ENCODE measurements at places on chromosomes 7 and 10.

GRCh38 chr7:112726076-112726475 lies 64.1 kb downstream of the TMEM168 start:
- no peak for DNase-seq

DNA sequence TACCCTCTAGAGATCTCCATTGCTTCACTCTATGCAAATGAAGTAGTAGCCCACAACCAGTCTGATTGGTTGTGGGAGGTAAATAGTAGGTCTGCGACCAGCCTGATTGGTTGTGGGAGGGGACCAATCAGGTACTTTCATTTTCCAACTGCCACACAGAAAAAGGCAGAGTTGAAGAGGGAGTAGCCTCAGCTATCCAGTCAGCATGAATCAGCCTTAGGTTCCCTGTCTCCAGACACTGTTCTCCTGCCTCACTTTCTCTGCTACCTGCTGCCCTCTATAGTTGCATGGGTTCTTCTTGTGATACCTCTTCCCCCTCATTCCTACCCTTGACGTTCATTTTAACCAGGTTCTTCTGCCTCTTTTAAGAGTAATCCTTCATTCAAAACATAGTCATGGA lies 114.5 kb upstream of the LYZL1 start:
- no peak for DNase-seq

GRCh38 chr7:45683556-45684148 lies 109.5 kb downstream of the ADCY1 start:
- no peak for DNase-seq

DNA sequence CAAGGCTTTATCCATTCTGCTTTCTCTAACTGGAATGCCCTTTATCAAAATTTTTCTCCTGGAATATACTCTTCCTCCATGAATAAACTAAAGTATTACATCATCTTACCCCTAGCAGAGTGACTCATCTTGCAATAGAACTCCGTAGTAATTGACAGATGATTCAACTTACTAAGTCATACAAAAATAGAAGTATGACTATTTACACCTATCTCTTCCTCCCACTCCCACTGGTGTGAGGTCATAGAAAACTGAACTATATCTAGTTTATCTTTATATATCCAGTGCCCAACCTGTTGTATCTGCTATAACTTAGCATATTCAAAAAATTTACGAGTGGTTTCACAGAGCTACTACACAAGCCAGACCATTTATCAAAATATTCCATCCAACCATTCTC lies 26.1 kb downstream of the ABCB1 start:
- peak; percentile 6 for DNase-seq

DNA sequence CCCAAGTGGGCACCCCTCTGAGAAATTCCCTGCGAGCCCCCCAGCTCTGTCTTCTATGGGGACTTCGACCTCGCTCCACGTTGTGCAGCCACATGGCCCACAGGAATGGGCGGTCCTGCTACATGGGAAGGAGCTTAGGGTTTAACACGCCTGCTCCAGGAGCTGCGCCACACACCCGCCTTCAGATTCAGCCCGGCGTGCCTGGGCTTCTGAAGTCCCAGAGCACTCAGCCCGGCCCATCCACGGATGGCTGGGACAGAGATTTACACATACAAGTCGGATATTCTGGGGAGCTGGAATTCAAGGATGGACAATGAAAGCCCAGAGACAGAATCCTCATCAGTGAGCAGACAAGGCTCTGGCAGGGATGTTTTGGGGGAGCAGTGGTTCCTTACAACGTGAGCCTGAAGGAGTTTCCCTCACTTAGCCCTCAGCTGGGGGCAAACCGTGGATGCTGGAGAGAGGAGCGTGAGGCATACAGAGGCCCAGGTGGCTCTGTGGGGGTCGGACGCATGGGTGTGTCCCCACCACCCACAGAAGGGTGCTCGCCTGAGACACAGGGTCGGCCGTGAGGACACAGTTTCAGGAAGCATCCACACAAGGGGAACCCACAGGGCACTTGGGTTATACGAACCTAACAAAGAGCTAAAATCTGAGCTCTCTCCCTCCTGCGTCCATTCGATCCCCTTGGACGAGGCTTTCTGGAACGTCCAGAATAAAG lies 372.9 kb downstream of the DNAJB6 start:
- DNase-seq: no peak

GRCh38 chr10:106694696-106695095 lies 469.8 kb downstream of the SORCS1 start:
- no peak for DNase-seq

DNA sequence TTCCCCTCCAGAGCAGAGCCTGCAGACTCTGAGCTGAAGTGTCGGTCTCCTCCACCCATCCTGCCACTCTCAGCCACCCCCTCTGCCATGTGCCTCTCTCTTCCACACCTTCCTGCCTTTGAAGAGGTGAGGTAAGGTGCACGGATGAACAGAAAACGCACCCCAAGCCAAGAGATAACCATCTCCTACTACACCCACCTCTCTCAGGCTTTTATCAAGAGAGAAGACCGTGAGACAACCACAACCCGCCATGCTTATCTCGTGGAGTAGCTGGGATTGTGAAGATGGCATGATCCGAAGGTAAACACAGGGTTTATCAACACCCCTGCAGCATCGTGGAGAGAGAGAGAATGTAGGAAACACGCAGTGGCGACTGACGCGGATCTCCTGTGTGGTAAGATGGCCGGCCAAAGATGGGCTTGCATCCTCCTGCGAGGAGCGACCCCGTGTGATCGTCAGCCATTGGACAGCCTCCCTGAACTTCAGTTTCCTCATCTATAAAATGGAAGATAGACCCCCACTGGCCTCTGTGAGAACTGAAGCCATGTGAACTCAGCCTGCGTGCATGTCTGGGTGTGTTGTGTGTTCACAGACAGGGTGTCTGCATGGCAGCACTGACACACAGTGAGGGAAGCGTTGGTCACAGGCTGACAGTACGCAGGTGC lies 219.0 kb downstream of the DIP2C start:
- no peak for DNase-seq

DNA sequence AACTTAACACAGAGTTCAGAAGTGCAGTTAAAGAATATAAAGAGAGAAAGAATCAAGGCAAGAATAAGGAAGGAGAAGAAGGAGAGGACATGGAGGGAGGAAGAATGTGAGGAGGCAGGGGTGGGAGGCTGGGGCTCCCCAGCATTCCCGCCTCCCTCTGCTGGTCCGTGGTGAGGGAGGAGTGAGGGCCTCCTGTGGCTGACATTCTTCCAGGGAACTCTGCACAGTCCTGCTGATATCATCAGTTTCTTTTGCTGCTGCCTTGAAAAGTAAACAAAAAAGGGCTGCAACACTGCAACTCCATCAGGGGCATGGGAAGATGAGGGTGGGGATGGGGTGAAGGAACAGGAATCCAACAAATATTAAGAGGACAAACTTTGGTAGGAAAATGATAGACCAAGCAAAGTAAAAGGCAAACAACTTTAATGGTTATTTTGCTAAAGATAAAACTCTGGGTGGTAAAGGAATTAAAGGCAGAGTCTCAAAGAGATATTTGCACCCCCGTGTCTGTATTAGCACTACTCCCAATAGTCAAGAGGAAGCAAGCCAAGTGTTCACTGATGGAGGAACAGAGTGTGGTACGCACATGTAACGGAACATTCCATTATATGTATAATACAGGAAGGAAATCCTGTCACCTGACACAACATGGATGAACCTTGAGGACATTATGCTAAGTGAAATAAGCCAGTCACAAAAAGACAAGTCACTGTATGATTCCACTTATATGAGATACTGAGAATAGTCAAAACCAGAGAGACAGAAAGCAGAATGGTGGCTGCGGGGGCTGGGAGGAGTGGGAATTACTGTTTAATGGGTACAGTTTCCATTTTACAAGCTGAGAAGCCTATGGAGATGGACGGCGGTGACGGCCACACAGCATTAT lies 8.0 kb upstream of the SPOCK2 start:
- no peak for DNase-seq

DNA sequence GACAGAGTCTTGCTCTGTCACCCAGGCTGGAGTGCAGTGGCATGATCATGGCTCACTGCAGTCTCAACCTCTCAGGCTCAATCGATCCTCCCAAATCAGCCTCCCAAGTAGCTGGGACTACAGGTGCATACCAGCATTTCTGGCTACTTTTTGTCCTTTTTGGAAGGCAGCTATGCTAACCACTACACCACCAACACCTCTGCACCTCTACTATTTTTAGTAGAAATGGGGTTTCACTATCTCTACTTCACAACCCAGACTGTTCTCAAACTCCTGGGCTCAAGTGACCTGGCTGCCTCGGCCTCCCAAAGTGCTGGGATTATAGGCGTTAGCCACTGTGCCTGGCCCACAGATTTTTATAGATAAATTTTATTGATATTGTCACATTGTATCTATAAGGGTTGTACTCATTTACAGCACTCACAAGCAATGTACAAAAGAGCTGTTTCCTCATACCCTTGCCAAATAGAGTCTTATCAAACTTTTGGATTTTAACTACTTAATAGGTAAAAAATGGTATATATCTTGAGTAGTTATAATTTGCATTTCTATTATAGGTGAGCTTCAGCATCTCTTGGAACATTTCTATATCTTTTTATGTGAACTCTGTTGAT lies 23.7 kb downstream of the PRR15 start:
- no peak for DNase-seq

DNA sequence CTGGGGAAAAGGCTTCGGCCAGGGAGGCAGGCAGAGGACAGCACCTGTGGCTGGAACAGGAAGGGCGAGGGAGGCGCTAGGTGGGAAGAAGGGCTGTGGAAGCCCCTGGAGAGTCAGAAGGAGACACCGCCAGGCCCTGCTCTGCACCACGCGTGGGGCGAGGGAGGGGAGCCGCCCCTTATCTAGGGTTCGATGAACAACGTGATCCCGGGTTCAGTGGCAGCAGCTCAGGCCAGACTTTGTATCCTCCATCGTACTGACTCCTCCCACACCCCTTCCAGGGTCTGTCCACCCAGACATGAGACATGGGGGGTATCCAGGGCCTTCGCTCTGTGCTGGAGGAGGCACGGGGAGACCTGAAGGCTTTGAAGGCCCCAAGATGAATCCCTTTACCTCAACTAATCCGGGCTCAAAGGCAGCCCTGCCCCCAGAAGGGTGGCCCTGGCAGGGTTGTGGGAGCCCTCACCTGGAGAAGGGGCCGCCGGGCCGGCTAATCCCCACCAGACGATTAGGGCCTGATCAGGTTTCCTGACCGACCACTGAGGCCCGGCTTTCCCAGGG lies 110.8 kb downstream of the PDGFA start:
- no peak for DNase-seq

GRCh38 chr10:90912854-90913479 lies 7.9 kb downstream of the ANKRD1 start:
- DNase-seq: no peak

- DNase-seq: no peak
Observed at GRCh38 chr7:145978769-145979168, 137.8 kb upstream of the CNTNAP2 start.

GRCh38 chr10:5468262-5469106 lies 30.9 kb downstream of the CALML5 start:
- DNase-seq: no peak

- DNase-seq: no peak
Observed at GRCh38 chr10:124221356-124222317, 128.2 kb upstream of the CHST15 start.

- DNase-seq: no peak
Observed at GRCh38 chr7:155282671-155283070, 15.0 kb upstream of the INSIG1 start.

- peak; percentile 85 for DNase-seq
Observed at GRCh38 chr7:68929781-68930261, 668.5 kb upstream of the AUTS2 start.

DNA sequence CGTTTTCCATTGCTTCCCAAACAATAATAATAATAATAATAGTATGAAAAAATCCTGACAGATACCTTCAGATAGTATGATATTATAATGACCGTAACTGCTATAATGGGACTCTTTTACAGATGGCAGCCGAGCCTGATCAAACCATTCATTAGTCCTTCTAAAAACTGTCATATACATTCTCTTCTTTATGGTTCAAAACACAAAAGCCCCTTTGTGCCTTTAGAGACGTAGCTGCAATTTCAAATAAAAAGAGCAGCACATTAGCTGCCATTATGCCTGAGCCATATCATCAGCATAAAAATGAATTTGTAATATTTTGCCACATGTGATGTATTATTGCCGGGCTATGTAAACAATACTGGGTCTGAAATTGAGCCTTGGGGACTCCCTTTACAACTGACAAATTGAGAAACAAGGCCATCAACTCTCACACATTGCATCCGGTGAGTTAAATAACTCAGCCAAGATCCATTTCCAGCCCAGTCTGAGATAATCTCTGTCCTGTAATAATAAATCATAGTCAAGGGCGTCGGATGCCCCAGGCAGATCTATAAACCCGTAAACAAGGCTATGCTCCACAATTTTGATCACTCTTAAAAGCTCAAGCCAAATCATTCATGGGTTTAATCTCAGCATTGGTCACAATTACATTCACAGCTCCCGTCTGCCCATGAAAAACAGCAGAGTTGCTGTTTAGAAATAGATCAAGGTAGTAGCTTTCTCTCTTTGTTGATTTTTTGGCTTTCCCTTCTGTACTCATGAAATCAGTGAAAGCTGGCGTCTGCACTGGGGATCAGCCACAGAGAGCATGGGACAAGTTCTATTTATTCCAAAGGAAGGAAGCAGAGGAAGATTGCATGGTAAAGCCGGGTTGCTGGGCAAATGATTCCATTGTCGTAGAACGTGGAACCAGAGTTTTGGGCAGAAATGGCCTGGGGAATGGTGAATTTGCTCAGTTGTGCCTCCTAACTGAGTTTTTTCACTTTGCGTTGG lies 150.1 kb upstream of the BMPER start:
- DNase-seq: no peak

DNA sequence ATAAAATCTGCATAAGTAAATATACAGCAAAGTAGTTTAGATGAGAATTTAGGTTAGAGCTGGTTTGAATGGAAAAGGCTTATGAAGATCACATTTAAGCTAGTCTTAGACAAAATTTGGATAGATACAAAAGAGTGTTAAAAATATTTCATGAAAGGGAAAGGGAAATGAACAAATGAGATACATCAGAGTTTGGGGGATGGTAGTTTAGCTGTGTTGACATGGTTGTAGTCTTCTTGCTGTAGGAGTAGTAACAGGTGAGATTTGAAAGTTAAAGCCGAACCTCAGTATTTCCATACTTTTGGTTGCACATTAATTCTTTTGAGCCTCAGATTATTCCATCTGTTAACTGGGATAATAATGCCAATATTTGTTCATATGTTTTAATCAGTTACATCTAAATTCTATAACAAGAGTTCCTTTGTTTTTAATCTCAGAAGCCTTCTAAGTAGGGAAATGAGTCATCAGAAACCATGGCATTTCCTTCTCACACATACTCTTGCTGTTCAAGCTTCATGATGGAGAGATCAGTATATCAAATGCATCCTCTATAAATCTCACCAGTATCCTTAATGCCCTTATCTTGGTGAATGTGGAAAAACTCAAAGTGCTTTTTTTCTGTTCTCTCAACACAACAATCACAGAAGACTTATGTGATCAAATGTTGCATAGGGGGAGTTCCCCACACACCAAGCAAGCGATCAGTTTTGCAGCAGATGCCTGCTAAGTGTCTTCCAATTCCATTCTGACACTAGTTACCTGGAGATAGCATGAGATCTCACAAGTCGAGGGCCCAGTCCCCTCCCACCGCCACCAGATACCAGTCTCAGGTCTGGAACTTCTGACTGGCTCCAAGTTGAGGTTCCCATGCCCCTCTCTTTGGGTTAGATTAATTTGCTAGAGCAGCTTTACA lies 84.7 kb downstream of the MAPK8 start:
- DNase-seq: peak; percentile 27

- no peak for DNase-seq
Observed at GRCh38 chr10:30357075-30357801, 8.2 kb upstream of the MTPAP start.

- DNase-seq: no peak
Observed at GRCh38 chr10:107561136-107561650, 396.7 kb upstream of the SORCS1 start.
